ENCODE measurements at places on chromosomes 3 and 15.

GRCh38 chr3:13121553-13122001, 48.3 kb upstream of the IQSEC1 start:
- DNase-seq, result no peak

DNA sequence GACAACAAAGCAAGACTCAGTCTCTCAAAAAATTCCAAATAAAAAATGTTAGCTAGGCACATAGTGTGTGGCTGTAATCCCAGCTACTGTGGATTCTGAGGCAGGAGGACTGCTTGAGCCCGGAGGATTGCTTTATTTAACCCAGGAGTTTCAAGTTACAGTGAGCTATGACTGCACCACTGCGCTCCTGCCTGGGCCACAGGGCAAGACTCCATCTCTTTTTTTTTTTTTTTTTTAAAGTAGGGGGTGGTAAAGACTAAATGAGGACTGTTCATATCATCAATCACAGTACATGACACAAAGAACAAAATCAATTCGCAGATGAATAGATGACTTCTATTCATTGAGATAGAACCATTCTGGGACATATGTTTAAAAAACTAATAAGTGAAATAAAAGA, 48.1 kb downstream of the ACAP2 start:
- DNase-seq, result no peak

DNA sequence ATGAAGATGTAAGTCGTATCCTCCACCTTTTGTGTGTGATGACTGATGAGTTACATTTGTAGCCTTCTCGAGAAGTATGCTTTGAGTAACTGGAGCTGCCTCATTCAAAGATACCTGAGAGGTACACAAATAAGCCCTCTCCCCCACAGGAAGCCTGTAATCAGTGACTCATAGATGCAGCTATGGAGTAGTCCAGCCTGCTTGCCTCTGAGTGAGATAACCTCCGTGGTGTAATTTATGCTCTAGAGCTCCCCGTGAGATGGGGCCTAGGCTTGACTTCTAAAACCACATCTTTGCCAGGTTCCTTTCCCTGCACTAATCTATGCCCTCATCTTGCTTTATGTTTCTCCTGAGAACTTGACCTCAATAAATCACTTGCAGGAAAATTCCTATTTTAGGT, 291.7 kb downstream of the SUCLG2 start:
- no peak for DNase-seq

GRCh38 chr3:128501431-128501830, 8.4 kb upstream of the GATA2 start:
- DNase-seq, result no peak

DNA sequence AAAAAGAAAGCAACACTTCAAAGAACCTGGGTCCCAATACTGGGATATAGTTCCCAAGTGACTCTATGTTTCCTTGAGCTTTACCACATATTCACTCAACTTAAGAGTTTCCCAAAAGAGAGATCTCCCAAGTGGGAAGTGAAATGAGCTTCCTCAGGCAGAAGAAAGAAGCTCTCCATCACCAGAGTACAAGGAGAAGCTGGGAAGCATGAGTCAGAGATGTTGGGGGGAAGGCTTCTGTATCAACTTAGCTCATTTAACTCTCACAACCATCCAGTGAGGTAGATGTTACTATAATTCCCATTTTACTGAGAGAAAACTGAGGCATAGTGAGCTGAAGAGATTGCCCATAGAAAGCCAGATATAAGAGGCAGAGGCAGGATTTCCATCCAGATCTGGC, 47.0 kb upstream of the TRIM42 start:
- no peak for DNase-seq

DNA sequence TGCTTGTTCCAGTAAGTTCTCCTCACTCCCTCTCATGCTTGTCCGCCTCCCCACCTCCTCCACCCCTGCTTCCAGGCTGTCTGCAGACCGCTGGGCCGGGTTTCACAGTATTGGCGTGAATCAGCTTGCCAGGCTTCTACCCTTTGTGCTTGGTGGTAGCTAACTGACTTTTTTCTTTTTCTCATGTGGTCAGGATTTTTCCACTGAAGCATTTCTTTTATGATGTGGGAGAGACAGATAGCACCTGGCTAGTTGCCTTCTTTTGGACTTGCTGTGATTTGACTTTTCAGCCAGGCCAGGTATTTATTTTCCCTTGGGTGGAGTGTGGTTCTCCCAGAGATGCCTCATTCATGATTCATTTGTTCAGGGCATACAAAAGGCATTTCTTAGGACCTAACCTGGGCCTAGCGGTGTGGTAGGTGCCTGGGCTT, 60.6 kb downstream of the ST6GAL1 start:
- no peak for DNase-seq

DNA sequence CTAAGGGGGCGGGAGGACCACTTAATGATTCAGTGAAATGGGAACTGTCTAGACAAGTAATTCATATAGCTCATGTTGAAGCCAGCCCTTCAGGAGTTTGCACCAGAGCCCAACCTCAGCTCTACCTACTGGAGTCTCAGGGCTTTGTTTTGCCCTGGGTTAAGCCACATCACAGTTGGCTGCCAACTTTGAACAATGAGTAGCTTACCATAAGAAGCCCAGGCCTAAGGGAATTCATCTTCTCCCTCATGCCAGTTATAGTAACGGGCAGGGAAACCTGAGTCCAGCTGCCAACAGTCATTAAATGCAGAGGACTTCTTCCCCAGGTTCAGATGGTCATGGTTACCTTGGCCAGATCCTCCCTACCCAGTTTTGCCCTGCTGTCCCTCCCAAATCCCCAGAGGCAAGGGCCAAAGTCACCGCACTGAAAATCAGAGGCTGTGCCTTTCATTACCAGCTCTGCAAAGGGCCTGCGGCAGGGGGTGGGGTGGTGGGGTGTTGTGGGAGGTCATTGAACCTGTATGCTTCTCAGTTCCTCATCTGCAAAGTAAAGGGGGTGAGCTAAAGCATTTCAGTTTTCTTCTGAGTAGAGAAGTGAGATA, 302.2 kb upstream of the NR2E3 start:
- DNase-seq, result no peak

DNA sequence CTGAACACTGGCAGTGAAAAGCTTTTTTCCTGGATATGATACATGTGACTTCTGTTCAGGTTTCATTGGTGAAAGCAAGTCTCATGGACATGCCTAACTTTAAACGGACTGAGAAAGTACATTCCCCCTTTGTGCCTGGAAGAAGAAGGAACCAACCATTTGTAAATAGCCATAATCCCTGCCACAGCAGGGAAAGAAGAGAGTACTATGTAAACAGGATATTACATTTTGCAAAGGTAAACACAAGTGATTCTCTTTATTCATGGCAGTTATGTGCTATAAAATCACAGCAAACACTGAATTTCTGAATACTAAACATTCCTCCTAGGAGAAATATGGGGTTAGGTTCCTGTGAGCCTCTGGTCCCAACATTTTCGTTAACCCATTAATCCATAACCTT, 46.8 kb downstream of the PRICKLE2 start:
- no peak for DNase-seq

- no peak for DNase-seq
Observed at GRCh38 chr3:197828-198491, 1.4 kb downstream of the CHL1 start.

DNA sequence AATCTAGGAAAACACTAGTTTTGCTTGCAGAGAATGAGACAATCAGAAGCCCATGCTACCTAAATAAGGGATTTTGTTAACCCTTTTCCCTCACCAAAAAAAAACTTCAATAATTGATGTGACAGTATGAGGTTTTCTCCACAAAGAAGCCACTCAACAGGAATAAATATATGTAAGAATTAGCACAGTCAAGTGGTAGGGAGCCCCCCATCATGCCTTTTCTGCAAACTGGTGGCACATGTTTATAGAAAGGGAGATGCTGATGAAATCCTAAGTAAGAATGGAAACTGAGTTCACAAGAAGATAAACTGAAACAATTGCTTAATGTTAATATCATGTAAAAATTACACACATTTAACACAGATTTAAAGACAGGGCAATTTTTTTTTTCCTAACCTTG, 51.0 kb downstream of the PHC3 start:
- DNase-seq, result no peak

DNA sequence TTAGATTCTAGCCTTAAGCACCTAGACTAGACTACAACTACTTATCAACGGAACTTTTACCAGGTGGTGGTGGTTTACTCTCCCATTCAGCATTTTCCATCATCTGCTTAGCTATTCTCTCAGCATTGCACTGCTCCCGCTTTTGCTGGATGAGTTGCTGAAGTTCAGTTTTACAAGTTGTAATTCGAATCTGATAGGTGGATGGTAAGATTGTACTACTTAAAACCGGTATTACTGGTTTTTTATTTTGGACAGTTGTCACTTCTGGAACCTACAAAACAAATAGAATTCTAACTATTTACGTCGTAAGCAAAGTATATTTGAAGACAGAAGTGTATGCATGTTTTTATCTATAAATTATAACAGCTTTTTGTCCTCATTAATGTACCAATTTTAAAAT, 41.1 kb downstream of the PIK3R4 start:
- no peak for DNase-seq

DNA sequence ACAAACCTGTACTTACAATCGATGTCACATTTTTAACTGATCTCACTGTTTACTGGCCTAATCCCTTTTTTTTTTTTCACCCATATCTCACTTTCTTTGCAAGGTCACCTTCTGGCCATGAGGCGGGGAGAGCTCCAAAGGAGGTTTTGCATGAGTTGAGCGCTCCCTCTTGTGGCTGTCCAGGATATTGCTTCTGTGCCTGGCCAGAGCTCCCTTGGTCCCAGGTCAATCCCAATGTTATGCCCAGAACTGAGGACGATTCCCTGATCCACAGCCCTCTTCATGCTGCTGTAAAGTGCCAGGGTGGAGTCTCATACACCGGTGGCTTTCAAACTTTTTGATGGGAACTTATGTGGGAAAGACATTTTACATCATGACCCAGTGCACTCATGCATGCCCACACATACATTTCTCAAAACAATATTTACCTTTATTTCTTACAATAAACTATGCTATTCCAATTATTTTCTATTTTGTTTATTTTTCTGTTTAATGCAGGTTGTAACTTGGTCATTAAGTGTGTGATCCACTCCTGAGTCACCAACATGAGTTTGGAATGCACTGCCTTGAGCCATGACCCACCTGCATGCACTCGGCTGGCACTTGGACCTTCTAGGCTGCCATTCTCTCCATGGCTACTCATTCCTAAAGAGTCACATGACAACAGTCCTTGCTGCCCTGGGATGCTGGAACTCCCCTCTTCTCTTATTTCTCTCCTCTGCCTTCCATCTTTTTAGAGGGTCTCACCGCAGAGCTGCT, 9.6 kb upstream of the SST start:
- peak; percentile 41 for DNase-seq

- peak; percentile 8 for DNase-seq
Observed at GRCh38 chr15:99651023-99651807, 82.0 kb downstream of the LYSMD4 start.

DNA sequence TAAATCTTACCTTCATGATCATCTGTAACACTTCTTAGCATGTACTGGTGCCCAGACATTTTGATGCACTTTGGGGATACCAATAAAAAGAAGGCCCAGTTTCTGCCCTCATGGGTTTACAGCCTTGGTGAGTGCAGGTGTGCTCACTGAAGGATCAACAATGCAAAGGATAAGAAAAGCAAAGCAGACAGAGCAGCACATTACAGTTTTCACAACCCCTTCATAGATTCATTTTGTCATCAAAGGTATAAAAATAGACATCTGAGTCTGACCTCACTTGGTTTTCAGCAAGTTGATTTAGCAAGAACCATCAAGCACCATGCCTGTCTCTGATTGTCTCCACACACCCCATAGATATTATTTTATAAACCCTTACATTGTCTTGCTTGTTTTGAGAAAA, 77.6 kb downstream of the BFSP2 start:
- no peak for DNase-seq

DNA sequence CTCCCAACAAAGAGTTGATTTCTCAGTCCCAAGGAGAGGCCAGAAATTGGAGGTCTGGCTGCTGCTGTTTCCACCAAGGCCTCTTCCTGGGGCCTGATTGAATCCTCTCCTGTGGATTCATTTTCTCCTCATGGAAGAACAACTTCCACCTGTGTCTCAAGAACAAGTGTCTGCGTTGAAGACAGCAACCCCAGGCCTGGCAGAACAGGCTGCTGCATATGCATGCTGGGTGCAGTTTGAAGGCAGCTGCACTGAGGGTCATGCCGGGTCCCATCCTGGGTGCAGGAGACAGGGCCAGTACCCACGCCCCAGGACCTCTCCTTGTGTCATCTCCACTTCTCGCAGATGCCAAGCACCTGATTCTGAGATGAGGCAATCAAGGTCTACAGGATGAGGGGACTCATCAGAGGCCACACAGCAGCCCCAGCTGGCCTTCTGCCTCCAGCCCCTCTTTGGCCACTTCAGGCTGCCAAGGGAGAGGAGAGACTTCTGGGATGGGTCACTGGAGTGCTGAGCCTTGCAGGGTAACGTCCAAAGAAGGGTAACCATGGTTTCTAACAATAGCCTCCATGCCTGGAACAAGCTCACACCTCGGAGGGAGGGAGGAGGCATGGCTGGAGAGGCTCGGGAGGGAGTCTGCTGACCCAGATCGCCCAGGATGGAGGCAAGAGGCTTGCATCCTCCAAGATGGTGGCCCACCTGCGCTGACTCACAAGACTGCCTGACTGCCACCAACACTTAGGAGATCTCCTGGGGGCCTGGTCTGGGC, 30.0 kb downstream of the HCN4 start:
- no peak for DNase-seq

DNA sequence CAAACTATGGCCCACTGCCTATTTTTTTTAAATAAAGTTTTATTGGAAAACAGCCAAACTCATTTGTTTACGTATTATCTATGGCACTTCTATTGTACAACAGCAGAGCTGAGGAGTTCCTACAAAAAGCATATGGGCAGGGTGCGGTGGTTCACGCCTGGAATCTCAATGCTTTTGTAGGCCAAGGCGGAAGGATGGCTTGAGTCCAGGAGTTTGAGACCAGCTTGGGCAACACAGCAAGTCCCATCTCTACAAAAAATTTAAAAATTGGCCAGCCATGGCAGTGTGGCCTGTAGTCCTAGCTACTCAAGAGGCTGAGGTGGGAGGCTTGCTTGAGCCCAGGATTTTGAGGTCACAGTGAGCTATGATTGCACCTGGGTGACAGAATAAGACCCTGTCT, 142.3 kb downstream of the RORA start:
- no peak for DNase-seq

DNA sequence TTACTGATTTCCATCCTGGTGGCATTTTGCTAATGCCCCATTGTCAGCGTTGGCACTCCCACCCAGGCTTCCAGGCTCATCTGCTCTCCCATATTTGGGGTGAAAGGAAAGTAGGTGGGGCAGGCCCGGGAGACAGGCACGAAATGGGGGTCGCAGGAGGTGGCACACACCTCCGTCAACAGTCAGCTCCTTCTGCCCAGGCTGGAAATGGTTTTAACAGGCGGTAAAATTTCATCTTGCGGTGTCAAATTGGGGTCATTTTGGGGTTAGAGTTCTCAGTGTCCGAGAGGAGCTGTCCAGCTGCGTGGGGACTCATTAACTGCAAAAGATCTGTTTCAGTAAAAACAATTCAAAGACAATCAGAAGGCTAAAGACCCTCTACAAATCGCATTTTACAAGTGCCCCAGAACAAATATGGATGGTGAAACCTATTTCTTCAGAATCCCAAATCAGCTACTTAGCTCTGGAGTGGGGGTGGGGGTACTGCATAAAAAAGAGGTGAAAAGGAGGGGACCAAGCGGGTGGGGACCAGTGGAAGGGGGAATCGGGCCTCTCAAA, 4.2 kb upstream of the MEIS2 start:
- DNase-seq, result no peak

Data from A549 (cell line).